ENCODE measurements at places on chromosomes 12 and 14.
A peak's percentile ranks its signal among the peaks of the same experiment; 100 is the strongest.

DNA sequence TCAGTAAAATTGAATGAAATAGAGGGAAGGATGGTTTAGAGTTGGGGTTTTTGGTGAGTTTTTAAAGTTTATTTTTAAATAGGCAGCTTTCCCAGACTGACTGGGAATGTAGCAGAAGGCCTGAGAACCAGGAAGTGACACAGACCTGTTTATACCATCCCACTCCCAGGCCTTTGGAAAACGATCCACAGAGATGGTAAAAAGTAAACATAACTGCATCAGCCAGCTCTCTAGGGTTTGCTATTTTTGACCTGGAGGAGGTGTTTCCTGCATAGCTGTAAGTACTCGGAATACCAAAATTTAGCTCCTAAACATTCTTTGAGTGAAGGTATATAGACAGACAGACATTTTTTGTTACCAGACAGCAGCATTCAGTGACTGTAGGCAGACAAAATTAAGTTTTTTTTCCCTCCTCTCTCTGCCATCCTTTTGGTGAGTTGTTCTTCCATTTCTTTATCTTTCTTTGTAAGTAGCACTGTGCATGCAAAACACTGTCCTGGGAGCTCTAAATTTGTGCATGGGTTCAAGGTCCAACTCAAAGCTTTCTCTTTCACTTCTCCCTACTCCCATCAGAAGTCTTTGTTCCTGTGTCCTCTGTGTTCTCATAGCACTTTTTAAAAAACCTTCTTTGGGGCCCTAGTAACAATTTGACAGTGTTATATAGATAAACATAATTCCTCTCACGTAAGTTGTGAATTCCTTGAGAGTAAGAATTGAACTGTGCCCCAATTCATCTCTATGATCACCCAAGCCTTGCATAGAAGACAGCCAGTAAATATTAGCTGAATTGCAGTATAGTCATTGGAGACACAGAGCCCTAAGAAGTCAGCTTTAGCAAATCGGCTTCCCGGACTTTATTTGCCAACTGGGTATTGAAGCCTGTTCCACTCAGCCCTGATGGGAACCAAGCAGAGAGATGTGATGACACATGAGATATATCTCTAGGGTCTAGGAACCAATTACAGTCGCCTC, 37.4 kb downstream of the SUSD6 start:
- no peak for DNase-seq

GRCh38 chr12:121783766-121784165, 9.7 kb downstream of the RHOF start:
- DNase-seq, result no peak

- no peak for DNase-seq
Measured at GRCh38 chr14:69711065-69711464, 55.9 kb upstream of the SRSF5 start.

DNA sequence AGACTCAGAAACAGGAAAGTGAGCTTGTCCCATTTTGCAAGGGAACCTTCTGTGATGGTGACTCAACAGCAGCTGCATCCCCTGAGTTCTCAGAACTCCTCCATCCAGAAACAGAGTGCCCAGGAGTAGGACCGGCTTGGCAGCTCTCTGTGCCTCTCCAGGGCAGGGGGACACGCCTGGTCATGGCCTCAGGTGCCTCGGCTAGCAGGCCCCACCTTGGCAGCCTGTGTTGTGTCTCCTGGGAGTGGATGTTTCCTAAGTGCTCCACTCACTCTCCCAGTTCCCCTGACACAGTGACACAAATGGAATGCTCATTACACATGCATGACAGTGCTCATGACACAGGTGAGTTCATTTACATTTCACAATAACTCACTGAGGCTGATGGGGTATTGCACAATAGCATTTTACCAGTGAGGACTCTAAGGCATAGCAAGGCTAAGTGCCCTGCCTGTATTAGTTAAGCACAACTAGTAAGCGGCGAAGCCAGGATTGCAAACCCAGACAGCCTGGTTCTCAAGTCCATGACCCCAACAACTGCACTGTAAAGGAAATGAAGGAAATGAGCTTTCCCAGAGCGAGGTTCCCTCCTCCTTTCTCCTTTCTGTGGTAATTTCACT, 47.4 kb downstream of the CALM1 start:
- no peak for DNase-seq

GRCh38 chr12:89479982-89480381, 44.6 kb downstream of the GALNT4 start:
- DNase-seq, result no peak

GRCh38 chr12:122533856-122534255, 6.8 kb downstream of the KNTC1 start:
- DNase-seq, result no peak

- no peak for DNase-seq
Measured at GRCh38 chr14:64573109-64573508, 23.3 kb downstream of the PPP1R36 start.

GRCh38 chr12:93634416-93634815, 42.8 kb upstream of the CRADD start:
- DNase-seq, result no peak

DNA sequence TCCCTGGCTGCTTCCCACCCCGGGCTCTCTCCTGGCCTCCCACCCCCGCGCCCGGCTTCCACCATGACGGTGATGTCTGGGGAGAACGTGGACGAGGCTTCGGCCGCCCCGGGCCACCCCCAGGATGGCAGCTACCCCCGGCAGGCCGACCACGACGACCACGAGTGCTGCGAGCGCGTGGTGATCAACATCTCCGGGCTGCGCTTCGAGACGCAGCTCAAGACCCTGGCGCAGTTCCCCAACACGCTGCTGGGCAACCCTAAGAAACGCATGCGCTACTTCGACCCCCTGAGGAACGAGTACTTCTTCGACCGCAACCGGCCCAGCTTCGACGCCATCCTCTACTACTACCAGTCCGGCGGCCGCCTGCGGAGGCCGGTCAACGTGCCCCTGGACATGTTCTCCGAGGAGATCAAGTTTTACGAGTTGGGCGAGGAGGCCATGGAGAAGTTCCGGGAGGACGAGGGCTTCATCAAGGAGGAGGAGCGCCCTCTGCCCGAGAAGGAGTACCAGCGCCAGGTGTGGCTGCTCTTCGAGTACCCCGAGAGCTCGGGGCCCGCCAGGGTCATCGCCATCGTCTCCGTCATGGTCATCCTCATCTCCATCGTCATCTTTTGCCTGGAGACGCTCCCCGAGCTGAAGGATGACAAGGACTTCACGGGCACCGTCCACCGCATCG, 1.8 kb downstream of the KCNA1 start:
- DNase-seq, result no peak

DNA sequence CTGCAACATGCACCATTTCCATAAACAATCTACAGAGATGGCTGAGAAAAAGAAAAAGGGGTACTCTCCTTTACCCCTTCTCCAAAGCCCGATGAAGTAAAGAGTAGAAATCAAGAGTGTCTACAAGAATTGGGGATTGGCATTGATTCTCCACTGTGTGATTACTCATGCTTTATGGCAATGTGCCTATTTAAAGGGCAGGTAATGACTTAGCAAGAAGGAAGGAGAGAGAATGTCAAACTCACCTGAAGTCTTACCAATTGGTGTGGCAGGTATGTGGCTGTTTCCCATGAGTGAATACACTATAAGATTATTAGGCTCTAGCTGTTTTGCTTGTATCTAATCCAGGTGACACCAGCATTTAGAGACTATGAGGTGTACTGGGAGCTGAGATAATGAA, 275.3 kb downstream of the CCER1 start:
- DNase-seq, result no peak

- DNase-seq, result peak; percentile 76
Measured at GRCh38 chr12:54207539-54208294, 18.9 kb upstream of the SMUG1 start.

- no peak for DNase-seq
Measured at GRCh38 chr12:102631274-102631673, 150.9 kb upstream of the IGF1 start.

GRCh38 chr14:91987192-91987591, 39.7 kb upstream of the FBLN5 start:
- DNase-seq, result no peak

GRCh38 chr14:103296007-103296406, 38.0 kb upstream of the EIF5 start:
- DNase-seq, result no peak

GRCh38 chr12:125193376-125194152, 128.3 kb downstream of the AACS start:
- DNase-seq, result no peak

DNA sequence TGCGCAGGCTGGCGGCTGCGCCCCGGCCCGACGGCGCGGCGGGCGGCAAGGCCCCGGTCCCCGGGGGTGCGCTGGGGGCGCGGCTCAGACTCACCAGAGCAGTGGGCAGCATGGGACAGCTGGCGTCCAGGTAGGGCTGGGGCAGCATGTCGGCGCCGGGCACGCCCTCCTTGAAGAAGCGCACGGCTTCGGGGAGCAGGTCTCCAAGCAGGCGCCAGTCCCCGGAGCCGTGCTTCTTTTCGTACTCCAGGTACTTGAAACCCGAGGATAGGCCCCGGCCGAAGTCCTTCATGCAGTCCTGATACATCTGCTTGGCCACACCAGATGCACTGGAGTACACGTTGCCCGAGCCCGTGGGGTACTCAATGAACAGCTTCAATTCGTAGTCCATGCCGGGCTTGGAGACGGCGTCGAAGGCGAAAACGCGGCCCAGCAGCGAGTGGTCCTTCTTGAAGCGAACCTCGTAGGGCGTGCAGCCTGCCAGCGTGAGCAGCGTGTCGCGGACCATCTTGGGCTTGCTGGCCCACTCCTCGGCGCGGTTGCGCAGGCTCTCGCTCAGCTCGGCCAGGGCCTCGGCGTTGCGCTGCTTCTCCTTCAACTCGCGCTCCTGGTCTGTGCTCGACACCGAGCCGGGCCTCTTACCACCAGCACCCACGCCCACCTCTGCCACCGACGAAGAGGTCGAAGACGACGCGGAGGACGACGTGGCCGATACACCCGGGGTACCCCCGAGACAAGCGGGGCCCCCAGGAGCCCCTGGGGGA, 2.2 kb downstream of the IRF2BPL start:
- DNase-seq, result peak; percentile 49

GRCh38 chr14:21071225-21072030, 1.3 kb downstream of the ARHGEF40 start:
- DNase-seq, result peak; percentile 93

GRCh38 chr12:91505006-91505405, 322.4 kb upstream of the DCN start:
- DNase-seq, result no peak

DNA sequence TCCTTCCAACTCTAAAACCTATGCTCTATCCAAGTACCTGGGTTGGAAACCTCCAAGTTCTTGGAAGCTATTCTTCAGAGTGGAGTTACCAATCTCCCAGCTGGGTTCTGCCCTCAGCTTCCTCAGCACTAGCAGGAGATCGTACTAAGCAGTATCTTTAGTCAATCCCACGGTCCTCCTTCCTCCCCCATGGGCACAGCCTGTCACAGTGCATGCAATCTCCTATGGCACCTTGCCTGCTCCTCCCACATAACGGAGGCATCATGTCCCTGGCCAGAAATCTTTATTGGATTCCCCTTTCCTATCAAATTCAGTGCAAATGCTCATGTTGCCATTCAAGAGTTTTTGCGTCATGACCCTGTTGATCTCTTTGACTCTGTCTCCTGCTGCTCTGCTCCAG, 5.4 kb upstream of the LPAR5 start:
- no peak for DNase-seq

- no peak for DNase-seq
Measured at GRCh38 chr12:125194163-125194773, 129.0 kb downstream of the AACS start.

GRCh38 chr14:77133720-77134338, 7.8 kb downstream of the ZDHHC22 start:
- DNase-seq, result peak; percentile 86

GRCh38 chr14:49971156-49972130, 78.6 kb downstream of the ARF6 start:
- peak; percentile 61 for DNase-seq

GRCh38 chr14:56592746-56593544, 13.3 kb downstream of the TMEM260 start:
- no peak for DNase-seq

- no peak for DNase-seq
Measured at GRCh38 chr12:91143206-91143605, 31.9 kb upstream of the LUM start.

GRCh38 chr12:57190037-57190436, 26.6 kb upstream of the NXPH4 start:
- no peak for DNase-seq

GRCh38 chr12:2353281-2353680, 300.5 kb downstream of the CACNA1C start:
- no peak for DNase-seq

DNA sequence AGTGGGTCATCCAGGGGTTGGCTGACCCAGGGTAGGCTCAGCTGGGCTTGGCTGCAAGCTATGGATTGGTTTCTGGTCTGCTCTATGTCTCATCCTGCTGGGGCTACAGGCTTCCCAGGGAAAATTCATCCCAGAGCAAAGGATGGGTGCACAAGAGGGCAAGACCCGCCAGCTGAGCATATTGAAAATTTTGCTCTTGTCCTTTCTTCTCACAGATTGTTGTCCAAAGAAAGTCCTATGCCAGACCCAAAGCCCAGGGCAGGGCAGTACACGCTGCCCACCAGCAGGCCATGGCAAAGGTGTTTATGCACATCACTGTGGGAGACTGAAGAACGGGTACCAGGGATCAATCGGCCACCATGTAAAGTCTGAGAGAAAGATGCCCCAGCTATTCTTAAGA, 95.3 kb upstream of the PARP11 start:
- no peak for DNase-seq

DNA sequence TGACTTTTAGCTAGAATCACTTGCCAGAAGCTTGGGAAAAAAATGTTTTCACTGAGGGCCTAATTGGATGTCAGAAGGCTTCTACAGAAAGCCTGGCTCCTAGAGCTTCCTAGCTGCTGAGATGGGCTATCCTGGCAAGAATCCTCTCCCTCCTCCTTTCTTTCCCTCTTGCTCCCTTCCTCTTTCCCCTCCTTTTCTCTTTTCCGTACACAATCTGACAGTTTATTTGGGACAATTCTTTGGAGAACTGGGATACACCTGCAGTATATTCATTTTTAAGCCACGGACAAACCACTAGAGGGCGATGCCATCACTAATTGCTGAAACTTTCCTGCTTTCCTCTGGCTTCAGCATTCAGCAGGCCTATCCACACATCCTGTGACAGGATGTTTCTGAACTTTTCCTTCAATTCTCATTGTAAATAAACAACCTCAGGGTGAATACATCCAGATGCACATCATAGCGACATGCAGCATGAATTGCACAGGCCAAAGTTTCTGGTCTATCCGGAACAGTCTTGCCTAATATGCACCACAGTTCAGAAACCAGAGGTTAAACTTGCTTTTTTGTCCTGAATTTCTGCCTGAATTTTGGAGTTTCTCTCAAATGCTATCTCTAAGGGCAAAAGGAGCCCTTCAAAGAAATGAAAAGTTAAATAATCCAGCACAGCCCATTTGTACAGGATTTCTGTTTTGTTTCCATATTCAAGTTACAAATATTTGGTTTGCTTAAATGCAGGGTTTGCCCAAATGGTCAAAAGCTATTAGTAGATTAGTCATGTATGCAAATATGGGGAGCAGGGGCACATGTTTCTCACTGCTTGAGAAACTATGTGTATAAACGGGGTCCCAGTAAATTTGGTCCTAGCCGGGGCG, 142.8 kb downstream of the PAWR start:
- peak; percentile 61 for DNase-seq
